ENCODE measurements at places on chromosomes 7 and 10.

DNA sequence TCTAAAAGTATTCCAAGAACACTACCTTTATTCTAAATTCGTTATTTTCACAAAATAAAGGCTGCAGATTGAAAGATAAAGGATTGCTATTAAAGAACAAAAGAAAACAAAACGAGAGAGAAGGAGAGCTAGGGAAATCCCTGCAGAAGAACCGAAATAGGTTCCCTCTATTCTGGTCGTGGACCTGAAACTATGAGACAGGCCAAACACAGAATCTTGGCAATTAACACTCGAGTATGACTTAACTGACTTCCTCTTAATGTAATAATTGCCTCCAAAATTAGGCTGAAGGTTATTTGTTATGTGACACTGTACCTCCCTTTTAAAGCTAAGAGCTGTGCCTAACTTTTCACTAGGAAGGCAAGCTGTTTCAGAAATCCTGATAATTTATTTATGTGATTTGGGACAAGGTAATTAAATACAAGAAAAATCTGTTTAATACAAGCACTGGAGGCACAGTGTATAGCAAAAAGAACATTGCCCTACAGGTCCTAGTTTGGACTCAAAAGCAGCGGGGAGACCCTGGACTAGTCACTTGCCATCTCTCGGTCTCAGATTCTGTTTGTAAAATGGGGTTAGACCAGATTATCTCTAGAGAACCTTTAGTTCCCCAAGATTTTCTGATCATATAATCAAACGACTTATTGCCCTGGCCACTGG lies 11.6 kb downstream of the NAMPT start:
- no peak for DNase-seq

- no peak for DNase-seq
Observed at GRCh38 chr10:33612116-33612515, 277.6 kb upstream of the NRP1 start.

GRCh38 chr10:10551596-10552301 lies 465.9 kb upstream of the CELF2 start:
- DNase-seq, result no peak

DNA sequence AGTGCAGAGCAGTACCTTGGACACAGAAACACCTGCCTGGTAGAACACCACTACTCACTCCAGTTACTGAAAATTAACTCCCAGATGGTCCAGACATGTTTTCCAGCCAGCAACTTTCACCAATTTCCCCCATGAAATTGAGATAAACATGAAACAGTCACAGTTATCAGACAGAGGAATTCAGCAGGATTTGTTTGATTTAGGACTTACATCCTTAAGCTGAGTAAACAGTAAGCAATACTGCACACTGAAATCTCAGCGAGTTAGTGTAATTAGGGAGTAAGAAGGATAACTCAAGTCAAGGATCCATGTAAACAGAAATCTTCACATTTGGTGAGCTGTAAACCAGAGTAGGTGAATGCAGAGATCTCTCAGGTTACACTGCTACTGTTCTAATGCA lies 353.5 kb downstream of the ELMO1 start:
- no peak for DNase-seq

DNA sequence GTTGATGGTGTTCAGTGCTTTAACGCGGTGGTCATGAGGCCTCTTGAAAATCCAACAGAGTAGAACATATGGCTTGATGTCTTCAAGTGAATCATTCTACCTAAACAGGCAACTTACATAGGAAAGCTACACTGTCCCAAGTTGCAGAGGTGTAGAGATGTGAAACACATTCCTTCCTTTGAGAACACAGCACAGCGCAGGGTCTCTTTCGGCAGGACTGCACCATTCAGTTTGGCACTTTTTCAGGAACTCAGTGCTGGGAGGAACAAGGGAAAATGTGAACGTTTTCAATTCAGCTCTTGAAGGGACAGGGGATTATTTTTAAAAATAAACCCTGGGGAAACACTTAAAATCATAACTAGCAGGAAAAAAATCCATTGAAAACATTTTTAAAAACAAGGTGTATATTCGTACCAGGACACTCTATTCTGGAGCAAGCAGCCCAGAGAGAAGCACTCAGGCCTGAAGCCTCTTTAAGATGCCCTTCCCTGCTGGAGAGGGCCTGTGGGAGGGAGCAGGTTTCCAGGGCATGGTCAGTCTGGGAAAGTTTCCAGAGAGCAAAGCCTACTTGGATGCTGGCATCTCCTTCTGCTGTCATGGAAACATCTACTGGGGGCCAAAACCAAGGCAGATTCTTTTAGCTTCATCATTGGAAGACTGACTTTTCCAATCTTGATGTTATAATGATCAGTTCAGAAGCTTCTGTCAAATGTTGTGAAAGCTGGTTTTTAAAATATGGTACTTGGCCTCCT lies 60.4 kb upstream of the NPVF start:
- DNase-seq, result no peak

GRCh38 chr7:155322530-155322929 lies 24.9 kb downstream of the INSIG1 start:
- no peak for DNase-seq

- no peak for DNase-seq
Observed at GRCh38 chr7:44700322-44700721, 48.3 kb upstream of the ZMIZ2 start.

- no peak for DNase-seq
Observed at GRCh38 chr10:126586128-126586527, 84.4 kb downstream of the C10orf90 start.

- no peak for DNase-seq
Observed at GRCh38 chr7:29214056-29214455, 19.5 kb downstream of the CHN2 start.

DNA sequence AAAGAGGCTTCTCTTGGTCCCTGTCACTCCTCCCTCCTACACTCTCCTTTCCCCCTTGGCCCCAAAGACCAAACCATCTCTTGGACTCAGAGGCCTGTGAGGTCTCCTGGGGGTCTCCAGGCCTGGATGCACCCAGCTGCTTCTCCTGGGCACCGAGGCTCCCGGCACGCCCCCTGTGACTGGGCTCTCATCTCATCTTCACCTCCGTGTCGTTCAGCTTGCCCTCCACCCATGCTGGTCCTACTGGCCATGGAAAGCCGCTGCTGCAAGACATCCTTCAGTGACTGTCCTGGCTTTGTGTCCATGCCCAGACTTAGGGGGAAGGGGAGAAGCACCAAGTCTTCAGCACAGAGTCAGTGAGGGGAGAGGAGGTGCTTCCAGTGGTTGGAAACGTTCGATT lies 141.4 kb upstream of the RET start:
- no peak for DNase-seq

DNA sequence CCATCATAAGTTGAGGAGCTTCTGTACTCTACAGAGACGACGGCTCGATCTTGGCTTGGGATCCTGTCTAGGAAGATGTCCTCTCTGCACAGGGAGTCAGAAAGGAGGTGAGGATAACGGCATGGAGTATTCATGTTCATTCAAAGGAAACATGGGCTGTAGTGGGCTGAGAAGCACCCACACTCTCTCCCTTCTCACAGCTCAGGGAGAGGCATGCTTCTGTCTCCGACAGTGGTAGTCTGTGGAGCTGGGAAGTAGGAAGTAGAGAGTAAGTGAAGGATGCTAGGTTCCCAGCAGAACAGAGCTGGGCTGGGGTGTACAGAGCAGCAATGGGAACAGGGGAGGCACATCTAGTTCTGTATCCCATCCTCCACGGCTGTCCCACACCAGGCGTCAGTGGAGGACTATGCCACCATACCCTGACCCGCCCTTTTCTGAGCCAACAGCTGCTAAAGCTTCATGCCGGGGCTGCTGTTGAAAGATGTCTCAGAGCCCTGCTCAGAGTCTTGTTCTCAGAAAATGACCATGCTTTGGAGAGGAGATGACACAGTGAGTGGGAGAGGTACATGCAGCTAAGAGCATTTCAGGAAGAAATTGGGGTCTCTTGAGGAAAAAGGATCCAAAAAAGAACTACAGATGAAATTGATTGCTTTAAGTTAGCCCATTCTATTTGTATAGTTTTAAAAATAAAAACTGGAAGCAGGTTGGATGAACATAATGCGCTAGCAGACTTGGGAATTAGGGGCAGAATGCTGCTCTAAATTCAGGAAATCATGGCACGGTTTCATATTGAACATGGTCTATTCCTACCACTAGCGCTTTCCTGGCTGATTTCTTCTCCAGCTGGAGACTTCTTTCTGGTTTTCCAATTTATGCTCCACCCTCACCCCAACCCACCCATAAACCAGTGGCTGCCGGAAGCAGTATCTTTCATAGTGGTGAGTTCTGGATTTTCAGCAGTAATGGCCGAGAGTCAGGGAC lies 138.6 kb downstream of the CHN2 start:
- no peak for DNase-seq

GRCh38 chr7:114924038-114924712 lies 2.3 kb downstream of the MDFIC start:
- DNase-seq, result no peak
